ENCODE measurements at places on chromosomes 6 and 20. TPM values are rescaled to one million over a fixed set of nuclear protein-coding genes. Genes with fewer than 3 reads are reported as not detected.

DNA sequence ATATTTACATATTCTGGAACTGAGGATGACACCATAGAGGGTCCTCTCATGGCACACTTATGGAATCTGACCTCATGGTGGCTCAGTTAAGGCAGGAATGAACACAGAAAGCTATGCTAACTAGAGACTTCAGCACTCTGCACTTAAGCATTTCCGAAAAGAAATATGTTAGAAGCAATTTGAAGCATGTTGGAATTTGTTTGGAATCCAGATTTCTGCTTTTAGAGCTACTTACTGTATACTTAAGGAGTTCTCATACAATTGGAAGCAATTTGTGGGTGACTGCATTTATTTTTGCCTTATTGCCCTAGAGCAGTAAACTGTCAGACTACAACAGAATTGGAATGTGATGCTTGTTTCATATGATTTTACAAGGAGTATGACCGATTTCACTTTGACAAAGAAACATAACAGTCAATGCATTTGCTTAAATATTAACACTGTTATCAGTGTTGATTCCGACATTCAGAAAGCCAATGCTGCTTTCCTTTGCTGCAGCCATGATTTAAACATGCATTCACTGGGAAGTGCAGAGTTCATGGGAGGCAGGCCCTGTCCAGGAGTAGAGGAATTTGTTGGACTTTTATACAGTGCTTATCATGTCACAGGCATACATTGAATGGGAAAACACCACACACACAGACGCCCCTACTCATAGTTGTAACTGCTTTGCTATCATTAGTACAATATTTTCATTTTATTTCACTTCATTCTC, 244.4 kb downstream of the SAMD5 start:
- H3K27me3 ChIP-seq = no peaks in the 10 kb centered on the region
- H3K36me3 ChIP-seq = no peaks in the 10 kb centered on the region
- H3K27ac ChIP-seq = no peak overlapping the region
- DNase-seq = no peak

- no peaks in the 10 kb centered on the region for H3K4me1 ChIP-seq
- no peak for DNase-seq
- H3K36me3 ChIP-seq = no peaks in the 10 kb centered on the region
- H3K27me3 ChIP-seq = no peaks in the 10 kb centered on the region
Observed at GRCh38 chr6:38459291-38459690, 180.4 kb downstream of the BTBD9 start.

DNA sequence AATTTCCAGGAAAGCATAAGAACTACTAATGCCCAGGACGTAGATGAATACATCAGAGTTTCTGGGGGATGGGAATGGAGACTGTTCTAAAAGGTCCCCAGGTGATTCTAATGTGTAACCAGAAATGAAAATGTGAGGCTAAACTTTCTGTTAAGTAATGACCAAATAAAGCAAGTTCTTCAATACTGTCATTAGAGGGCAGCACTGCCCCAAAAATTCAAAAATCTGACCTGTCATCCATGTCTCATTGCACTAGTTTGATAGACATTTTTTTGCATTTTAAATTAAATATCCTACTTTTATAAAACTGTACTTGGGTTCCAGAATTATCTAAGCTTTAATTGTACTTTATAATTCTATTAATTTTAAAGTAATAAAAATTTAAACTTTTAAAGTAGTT, 94.9 kb downstream of the RFX6 start:
- H3K4me1 ChIP-seq = peaks cover 30% of the 10 kb centered on the region
- no peaks in the 10 kb centered on the region for H3K27me3 ChIP-seq
- no peaks in the 10 kb centered on the region for H3K36me3 ChIP-seq
- no peak overlapping the region for H3K4me3 ChIP-seq
- no peak for DNase-seq

- DNase-seq = no peak
- H3K27ac ChIP-seq = no peak overlapping the region
- H3K27me3 ChIP-seq = no peaks in the 10 kb centered on the region
Observed at GRCh38 chr20:25284131-25284601, 36.3 kb downstream of the PYGB start.

GRCh38 chr6:108294297-108294726, 542 bp upstream of the AFG1L start:
- peak overlapping the region; percentile 93 for H3K27ac ChIP-seq
- H3K4me3 ChIP-seq = peak overlapping the region; percentile 89
- H3K36me3 ChIP-seq = no peaks in the 10 kb centered on the region
- no peaks in the 10 kb centered on the region for H3K27me3 ChIP-seq
- H3K4me1 ChIP-seq = peaks cover 12% of the 10 kb centered on the region

- no peak for DNase-seq
- no peak overlapping the region for H3K4me3 ChIP-seq
- H3K27ac ChIP-seq = no peak overlapping the region
- no peaks in the 10 kb centered on the region for H3K27me3 ChIP-seq
Observed at GRCh38 chr6:152904678-152905077, 78.2 kb downstream of the FBXO5 start.

- no peak for DNase-seq
- no peaks in the 10 kb centered on the region for H3K4me1 ChIP-seq
- H3K4me3 ChIP-seq = no peak overlapping the region
- no peaks in the 10 kb centered on the region for H3K36me3 ChIP-seq
- no peak overlapping the region for H3K27ac ChIP-seq
Observed at GRCh38 chr20:61166324-61166723, 85.7 kb upstream of the CDH4 start.

DNA sequence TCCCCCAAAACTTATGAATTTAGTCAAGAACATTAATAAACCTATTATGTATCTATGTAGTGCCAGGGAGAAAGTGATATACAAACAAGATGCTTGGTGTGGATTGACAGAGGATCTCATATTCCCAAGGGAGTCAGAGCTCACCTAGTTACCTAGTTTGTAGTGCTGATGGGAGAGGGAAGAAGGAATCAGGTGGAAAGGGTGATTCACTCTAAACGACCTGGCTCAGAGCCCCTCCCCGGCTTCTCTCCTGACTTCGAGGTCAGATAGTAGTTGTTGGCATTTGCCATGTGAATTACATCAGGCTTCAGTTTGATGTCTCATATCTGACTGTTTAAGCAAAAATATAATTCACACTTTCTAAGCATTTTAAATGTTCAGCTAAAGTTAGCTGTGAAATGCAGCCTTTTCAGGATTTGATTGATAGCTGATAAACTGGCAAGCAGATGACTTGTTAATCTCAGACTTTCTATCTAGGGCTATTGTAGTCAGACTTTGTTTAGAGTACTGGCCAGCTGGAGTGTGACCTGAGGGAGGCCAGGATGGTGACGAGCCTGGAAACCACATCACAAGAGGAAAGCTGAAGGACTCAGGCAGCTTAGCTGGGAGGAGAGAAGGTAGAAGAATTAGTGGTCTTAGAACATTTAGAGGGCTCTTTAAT, 123.7 kb downstream of the AKAP7 start:
- no peaks in the 10 kb centered on the region for H3K27me3 ChIP-seq
- H3K27ac ChIP-seq = no peak overlapping the region
- DNase-seq = no peak
- no peaks in the 10 kb centered on the region for H3K36me3 ChIP-seq
- no peaks in the 10 kb centered on the region for H3K4me1 ChIP-seq
- no peak overlapping the region for H3K4me3 ChIP-seq

DNA sequence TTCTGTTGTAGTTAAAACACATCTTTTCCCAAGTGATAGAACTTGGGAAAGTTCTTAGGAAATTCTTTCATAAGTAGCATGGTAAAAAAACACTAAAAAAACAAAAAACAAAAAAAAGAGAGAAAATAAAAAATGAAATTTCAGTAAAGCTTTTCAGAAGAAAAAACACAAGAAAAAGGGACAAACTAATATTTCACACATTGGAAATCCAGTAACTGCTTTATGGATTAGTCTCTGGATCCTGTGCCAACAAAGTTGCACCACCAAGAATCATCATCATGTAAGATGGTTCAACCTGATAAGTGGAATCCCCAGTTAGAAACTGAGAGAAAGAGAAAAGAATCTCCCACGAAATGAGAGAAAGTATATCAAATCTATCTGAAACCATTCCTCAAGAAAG, 144.2 kb downstream of the GMDS start:
- no peak for DNase-seq
- H3K4me1 ChIP-seq = peaks cover 7% of the 10 kb centered on the region

DNA sequence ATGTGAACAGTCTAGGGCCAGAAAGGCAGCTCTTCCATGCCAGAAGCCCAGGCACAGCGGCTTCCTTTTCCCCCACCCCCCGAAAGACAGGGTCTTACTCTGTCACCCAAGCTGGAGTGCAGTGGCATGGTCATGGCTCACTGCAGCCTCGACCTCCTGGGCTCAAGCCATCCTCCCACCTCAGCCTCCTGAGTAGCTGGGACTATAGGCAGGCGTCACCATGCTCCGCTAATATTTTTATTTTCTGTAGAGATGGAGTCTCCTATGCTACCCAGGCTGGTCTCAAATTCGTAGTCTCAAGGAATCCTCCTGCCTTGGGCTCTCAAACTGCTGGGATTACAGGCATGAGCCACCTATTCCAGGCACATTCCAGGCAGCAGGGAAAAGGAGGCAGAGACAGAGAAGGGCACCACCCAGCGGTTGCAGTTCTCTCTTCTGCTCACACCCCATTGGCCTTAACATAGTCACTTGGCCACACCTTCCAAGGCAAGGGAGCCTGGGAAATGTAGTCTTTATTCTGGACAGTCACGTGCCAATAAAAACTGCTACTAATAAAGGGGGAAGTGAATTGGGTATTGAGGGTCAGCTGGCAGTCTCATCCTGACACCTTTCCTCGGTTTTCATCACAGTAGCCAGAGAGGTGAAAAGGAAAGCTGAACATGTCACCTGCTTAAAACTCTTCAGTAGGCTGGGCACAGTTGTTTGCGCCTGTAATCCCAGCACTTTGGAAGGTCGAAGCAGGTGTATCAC, 205.9 kb downstream of the ZMYND8 start:
- no peak overlapping the region for H3K27ac ChIP-seq
- peak; percentile 53 for DNase-seq

- no peak for DNase-seq
- H3K4me1 ChIP-seq = peaks cover 7% of the 10 kb centered on the region
- H3K27me3 ChIP-seq = no peaks in the 10 kb centered on the region
- no peaks in the 10 kb centered on the region for H3K36me3 ChIP-seq
- no peak overlapping the region for H3K4me3 ChIP-seq
Observed at GRCh38 chr20:44866703-44867335, 18.7 kb upstream of the YWHAB start.

- no peak overlapping the region for H3K27ac ChIP-seq
- H3K27me3 ChIP-seq = no peaks in the 10 kb centered on the region
- no peaks in the 10 kb centered on the region for H3K4me1 ChIP-seq
- H3K36me3 ChIP-seq = no peaks in the 10 kb centered on the region
Observed at GRCh38 chr20:13941031-13941430, 49.4 kb downstream of the SEL1L2 start.

GRCh38 chr6:155108070-155108820, 113.1 kb downstream of the TIAM2 start:
- no peaks in the 10 kb centered on the region for H3K36me3 ChIP-seq
- H3K4me3 ChIP-seq = peak overlapping the region; percentile 63
- no peaks in the 10 kb centered on the region for H3K27me3 ChIP-seq
- no peak for DNase-seq
- H3K4me1 ChIP-seq = peaks cover 11% of the 10 kb centered on the region
- no peak overlapping the region for H3K27ac ChIP-seq

DNA sequence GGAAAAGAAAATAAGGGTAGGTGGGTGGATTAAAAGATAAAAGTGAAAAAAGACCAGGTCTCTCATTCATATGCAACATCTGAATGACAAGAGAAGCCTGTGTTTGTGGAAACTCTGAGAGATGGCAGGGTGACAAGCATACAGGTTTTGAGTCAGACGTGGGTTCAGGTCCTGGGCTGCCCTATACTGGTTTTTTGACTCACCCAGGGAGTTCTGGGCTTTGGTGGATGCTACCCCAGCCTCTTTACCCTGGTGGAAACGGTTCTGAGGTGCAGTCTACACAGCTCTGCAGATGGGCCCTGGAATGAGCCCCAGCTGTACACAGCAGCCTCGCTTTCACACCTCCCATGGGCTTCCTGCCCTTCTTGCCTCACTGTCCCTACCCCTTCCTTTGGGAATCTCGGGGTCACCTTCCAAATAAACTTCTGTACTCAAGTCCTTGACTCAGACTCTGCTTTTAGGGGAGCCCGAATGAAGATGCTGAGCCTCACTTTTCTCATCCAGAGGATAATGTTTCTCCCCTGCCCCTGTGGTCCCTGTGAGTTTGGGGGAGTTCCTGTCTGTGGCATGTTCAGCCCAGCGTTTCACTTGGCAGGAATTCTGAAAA, 77.7 kb upstream of the CLDN20 start:
- no peaks in the 10 kb centered on the region for H3K27me3 ChIP-seq
- no peak overlapping the region for H3K4me3 ChIP-seq
- peaks cover 16% of the 10 kb centered on the region for H3K36me3 ChIP-seq
- no peak for DNase-seq
- no peak overlapping the region for H3K27ac ChIP-seq

DNA sequence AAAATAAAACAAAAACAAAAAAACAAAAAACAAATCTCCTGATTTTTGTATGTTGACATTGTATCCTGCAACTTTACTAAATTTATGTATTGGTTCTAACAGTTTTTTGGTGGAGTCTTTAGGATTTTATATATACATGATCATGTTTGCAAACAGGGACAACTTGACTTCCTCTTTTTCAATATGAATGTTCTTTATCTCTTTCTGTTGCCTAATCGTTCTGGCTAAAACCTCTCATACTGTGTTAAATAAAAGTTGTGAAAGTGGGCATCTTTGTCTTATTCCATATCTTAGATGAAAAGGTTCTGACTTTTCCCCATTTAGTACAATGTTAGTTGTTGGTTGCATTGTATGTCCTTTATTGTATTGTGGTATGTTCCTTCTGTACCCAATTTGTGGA, 261.7 kb upstream of the NOX3 start:
- no peaks in the 10 kb centered on the region for H3K36me3 ChIP-seq
- no peak overlapping the region for H3K27ac ChIP-seq
- no peak for DNase-seq

- no peaks in the 10 kb centered on the region for H3K27me3 ChIP-seq
- no peak overlapping the region for H3K4me3 ChIP-seq
- peaks cover 86% of the 10 kb centered on the region for H3K4me1 ChIP-seq
- H3K27ac ChIP-seq = peak overlapping the region; percentile 78
- DNase-seq = no peak
- no peaks in the 10 kb centered on the region for H3K36me3 ChIP-seq
Observed at GRCh38 chr6:56767892-56768531, 125.3 kb upstream of the DST start.

GRCh38 chr6:132412656-132413498, 11.6 kb upstream of the MOXD1 start:
- no peaks in the 10 kb centered on the region for H3K4me1 ChIP-seq
- H3K27ac ChIP-seq = no peak overlapping the region
- no peak for DNase-seq
- no peak overlapping the region for H3K4me3 ChIP-seq
- no peaks in the 10 kb centered on the region for H3K27me3 ChIP-seq

GRCh38 chr6:140940251-140940925, 1192.3 kb upstream of the GJE1 start:
- H3K27me3 ChIP-seq = no peaks in the 10 kb centered on the region
- no peak overlapping the region for H3K4me3 ChIP-seq
- no peak overlapping the region for H3K27ac ChIP-seq
- H3K36me3 ChIP-seq = no peaks in the 10 kb centered on the region

- no peaks in the 10 kb centered on the region for H3K4me1 ChIP-seq
- no peaks in the 10 kb centered on the region for H3K27me3 ChIP-seq
- H3K27ac ChIP-seq = no peak overlapping the region
- DNase-seq = no peak
Observed at GRCh38 chr20:5797843-5798462, 47.8 kb downstream of the SHLD1 start.

CCN6 gene
- not detected for total RNA-seq

RSPH4A gene
- total RNA-seq = 0.71 TPM

RREB1 gene
- 39.1 TPM for total RNA-seq

NOTCH4 gene
- total RNA-seq = 12.6 TPM
